Stimulated activated CD4-positive, alpha-beta T cell treated with anti-CD3 and anti-CD28 coated beads, Interleukin-12 subunit alpha, Interleukin-12 subunit beta, amount 100 ng/mL, for 24 hours (primary cell): ENCODE measurements at places on chromosomes 6 and 20.

GRCh38 chr20:47295921-47296426 is 60.5 kb downstream of the ZMYND8 start:
- no peak for DNase-seq

GRCh38 chr20:10550204-10551118 is 115.4 kb downstream of the SLX4IP start:
- DNase-seq, result no peak

DNA sequence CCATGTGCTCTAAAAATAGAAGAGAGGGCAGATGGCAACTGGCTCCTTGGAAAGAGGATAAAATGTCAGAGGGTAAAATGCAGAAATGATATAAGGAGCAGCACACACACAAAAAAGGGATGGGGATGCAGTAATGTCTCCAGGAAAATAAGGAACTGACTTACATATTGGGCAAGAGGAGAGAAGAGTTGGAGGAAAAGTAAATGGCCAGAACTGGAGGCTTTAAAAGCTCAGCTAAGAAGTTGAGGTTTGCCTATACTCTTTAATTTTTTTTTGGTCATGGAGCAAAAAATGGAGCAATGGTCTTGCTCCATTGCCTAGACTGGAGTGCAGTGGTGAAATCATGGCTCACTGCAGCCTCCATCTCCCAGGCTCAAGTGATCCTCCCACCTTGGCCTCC is 93.7 kb downstream of the SULF2 start:
- no peak for DNase-seq

GRCh38 chr6:145647602-145648001 is 87.7 kb downstream of the EPM2A start:
- no peak for DNase-seq

DNA sequence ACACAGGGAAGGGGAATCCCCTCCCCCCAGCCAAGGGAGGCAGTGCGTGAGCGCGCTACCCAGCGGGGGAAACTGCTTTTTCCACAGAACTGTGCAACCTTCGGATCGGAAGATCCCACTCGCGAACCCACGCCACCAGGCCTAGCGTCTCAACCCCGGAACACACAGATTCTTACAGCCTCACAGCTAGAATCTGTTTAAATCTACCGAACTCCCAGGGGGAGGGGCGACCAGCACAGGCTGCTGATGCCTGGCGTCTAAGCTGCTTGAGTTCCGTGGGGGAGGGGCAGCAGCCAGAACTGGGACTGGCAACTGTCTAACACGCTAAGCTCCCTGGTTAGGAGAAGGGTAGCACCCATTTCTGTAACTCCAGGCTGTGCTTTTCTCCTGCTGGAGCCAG is 217.3 kb upstream of the TENT5A start:
- DNase-seq, result no peak
